Activated CD4-positive, alpha-beta T cell treated with anti-CD3 and anti-CD28 coated beads, Interleukin-2, Interleukin-4, amounts not matched to agents 100 ng/mL and 50 ng/mL, durations not matched to agents 16 hours and 8 hours (primary cell): ENCODE measurements at places on chromosomes 12 and 14.

GRCh38 chr14:100608064-100608463 lies 20.8 kb upstream of the BEGAIN start:
- no peak for DNase-seq

DNA sequence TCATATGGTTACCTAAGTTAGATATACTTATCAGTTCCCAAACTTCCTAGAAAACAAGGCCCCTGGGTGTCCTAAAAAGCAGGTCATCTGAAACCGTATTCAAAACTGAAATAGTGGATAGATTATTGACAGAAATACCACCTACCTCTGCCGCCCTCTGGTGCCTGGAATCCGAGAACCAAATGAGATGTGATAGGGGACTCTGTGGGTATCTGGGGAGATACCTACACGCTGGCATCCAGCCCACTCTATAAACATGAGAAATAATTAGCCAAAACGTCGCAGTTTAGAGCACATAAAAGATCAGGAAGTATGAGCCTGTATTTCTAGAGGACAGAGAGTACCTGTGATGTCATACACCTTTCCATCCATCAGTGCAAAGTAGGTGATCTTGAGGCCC lies 4.4 kb downstream of the ORMDL2 start:
- DNase-seq = no peak

GRCh38 chr14:89550821-89551220 lies 133.8 kb upstream of the FOXN3 start:
- no peak for DNase-seq

GRCh38 chr14:95101736-95102679 lies 55.3 kb downstream of the DICER1 start:
- DNase-seq = no peak

DNA sequence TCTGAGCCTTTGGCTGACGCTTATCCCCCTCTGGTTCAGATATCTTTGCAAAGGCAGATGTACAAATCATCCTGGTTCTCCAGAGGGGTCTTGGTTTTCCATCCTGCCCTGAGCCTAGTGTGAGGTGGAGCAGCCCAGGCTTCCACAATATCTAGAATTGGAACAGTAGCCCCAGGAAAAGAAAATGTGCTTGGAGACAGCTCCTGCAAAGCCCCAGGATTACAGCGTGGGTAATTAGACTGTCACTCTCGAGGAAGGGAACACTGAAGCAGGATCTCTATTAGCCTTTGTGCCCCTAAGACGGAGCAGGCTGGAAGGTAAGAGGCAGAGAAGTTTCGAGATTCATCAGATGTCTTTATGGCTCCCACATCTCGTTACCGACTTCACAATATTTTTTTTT lies 59.4 kb downstream of the TMEM132C start:
- DNase-seq = no peak

DNA sequence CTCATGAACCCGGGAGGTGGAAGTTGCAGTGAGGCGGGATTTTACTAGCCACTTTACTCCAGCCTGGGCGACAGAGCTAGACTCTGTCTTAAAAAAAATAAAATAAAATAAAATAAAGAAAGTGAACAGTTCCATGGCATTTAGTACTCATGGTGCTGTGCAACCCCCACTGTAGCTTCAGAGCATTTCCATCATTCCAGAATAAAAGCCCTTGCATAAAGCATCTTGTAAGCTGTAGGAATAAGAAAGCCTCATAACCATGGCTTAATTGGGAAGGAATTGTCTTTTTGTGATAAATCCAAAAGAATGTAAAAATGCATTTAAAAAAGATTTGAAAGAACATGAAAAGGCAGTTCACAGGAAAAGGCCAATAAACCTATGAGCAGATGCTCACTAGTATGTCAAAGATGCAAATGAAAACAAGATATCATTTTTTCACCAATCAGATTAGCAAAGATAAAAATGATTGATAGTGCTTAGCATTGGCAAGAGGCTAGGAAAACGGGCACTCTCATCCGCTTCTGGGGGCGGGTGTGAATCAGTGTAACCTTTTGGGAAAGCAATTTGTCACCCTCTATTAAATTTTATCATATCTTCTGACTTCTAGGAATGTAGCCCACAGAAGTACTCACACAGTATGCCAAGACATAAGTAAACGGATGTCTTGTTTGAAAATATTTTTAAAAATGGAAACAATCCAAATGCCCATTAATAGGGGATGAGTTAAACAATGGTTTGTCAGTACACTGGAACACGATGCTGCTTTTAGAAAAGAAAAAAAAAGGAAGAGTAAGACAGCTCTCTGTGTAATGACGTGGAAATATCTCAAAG lies 46.6 kb downstream of the CFAP251 start:
- no peak for DNase-seq

- DNase-seq = no peak
Measured at GRCh38 chr14:30115756-30116155, 188.1 kb upstream of the PRKD1 start.

GRCh38 chr14:24398653-24399446 lies at the start of gene NYNRIN:
TSS of gene NYNRIN (plus strand) at chr14:24399003. CDS start at chr14:24399247, 244 bp downstream.
- DNase-seq = no peak

- DNase-seq = no peak
Measured at GRCh38 chr14:23612354-23612732, 23.8 kb upstream of the DHRS2 start.

DNA sequence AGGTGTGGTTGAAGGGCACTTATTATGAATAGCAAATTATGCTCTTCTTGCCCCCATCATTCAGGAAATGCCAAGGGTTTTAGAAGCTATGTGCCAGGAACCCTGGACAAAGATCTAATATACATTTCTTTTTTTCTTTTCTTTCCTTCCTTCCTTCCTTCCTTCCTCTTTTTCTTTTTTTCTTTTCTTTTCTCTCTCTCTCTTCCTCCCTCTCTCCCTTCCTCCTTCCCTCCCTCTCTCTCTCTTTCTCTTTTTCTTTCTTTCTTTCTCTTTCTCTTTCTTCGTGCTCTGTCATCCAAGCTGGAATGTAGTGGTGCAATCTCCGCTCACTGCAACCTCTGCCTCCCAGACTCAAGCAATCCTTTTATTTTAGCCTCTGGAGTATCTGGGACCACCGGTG lies 66.1 kb upstream of the CSRP2 start:
- DNase-seq = no peak

GRCh38 chr12:91133871-91134270 lies 22.6 kb upstream of the LUM start:
- no peak for DNase-seq

- peak; percentile 49 for DNase-seq
Measured at GRCh38 chr14:45246691-45247090, 6.3 kb downstream of the MIS18BP1 start.

DNA sequence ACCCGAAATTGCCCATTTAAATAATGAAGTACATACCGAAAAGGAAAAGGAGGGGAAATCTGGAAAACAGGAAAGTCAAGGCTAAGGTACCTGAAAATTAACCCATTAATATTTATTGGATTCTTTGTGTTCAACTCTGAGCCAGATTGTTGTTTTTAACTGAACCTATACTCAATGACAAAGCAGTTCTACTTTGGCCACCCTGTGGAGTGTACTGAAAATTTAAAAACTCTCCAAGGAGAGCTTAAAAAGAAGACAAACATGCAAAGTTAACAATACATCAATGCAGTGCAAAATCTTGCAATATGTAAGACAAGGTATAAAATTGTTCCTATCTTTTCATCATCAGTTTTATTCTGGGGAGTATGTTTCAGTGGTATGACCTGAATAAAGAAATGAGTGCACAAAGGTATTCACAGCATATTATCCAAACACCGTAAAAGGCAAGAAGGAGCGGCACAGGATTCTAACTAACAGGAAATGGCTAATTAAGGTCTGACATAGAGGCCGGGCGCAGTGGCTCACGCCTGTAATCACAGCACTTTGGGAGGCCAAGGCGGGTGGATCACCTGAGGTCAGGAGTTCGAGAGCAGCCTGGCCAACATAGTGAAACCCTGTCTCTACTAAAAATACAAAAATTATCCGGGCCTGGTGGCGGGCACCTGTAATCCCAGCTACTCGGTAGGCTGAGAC lies 1.7 kb downstream of the USP44 start:
- DNase-seq = no peak

DNA sequence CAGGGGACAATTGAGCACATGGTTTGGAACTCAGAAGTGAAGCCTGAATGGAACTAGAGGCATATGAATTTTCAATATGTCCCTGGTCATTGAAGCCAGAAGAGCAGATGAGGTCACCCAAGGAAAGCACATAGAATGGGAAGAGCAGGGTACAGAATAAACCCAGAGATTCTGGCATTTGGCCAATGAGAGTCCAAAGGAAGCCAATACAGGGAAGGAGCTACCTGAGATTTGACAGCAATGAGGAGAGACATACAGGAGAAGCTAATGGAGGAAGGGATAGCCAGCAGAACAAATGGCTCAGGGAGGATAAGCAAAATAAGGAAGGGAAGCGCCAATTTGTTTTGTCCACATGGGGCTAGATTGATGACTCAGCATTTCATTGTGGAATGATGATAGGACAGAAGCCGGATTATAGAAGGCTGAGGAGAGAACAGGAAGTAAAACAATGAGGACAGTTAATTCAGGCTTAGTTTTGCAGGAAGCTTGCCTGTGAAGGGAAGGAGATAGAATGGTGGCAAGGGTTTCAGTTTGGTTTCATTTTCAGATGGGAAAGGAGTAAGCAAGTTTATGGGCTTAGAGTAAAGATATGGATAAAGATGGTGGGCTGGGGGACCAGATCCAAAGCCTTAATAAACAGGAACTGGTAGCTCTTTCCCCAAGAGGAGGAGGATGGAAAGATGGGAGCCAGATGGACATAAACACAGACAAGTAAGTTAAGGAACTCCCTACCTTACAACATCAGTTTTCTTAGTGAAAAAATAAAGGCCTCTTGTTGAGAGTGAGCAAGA lies 3.2 kb upstream of the SPTSSA start:
- DNase-seq = no peak

DNA sequence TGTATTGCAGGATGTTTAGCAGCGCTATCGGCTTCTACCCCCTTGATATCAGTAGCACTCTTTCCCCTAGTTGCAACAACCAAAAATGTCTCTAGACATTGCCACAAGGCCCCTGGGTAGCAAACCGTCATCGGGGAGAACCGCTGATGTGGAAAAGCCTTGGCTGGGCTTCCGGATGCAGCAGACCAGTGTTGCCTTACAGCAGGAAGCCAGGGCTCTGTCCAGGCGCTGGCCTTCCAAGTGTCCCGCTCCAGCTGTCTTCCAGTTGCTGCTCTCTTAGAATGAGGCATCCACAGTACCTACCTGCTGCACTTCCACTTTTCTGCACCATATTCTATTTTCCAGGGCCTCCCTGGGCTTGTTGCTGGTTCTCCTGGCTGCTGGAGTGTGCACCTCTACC lies 22.6 kb upstream of the SLC10A1 start:
- DNase-seq = no peak

GRCh38 chr14:24329073-24329663 lies 5.7 kb downstream of the ADCY4 start:
- no peak for DNase-seq

- peak; percentile 50 for DNase-seq
Measured at GRCh38 chr14:53055003-53055402, 98.1 kb downstream of the DDHD1 start.

DNA sequence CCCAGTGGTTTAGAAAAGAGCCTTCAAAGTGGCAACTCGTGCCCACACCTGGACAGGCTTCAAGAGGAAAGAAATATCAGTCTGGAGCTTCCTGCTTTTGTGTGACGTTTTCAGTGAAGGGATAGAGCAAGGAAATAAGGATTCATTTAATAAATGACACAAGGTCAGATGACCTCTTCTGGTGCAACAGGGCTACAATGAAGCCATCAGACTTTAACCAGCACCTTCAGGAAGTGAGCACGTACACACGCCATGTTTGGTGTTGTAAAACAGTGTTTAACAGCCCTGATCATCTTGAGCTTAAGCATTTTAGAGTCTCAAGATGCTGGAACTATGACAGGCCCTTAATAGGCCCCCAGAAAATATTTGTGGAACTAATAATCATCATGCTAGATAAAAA lies 59.1 kb downstream of the CCDC60 start:
- DNase-seq = no peak
